Activated CD4-positive, alpha-beta T cell treated with anti-CD3 and anti-CD28 coated beads, Interleukin-2, amount 50 U/mL, for 24 hours (primary cell): ENCODE measurements at places on chromosomes 1 and 21.

DNA sequence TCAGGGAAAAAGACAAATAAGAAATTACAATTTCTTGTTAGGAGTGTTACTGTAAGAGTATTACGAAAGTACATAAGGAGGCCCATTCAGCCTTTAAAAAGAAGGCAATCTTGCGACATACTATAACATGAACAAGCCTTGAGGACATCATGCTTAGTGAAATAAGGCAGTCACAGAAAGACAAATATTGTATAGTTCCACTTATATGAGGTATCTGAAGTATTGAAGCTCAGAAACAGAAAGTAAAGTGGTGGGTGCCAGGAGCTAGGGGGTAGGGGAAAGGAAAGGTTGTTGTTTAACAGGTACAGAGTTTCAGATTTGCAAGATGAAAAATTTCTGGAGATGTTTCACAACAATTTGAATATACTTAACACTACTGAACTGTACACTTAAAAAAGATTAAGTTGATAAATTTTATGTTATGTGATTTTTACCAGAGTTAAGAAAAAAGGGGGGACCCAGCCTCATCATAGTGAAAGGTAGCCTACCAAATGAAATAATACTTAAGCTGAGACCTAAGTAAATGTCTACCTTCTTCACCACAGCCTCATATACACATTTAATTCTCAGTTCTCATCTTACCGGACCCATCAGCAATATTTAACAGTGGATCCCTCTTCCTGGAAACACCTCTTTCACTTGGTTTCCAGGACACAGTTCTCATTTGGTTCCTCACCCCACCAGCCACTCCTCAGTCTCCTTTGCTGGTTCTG lies 19.5 kb downstream of the USP24 start:
- no peak for DNase-seq

DNA sequence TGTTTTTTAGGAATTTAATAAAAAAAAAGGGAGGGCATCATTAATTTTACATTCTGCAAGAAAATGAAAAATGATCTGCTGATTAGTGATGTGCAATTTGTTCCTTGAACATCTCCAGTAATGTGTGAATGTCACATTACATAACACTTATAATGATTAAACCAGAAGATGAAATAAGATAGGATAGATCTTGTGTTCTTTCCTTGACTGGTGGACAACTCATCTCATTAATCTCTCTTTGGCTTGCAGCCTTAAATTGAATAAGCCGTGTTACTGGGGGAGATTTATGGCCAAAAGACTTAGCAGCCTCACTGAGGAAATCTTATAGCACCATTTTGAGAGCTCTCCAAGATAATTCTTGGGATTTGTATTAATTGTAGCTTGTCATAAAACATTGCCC lies 217.2 kb downstream of the ST6GALNAC3 start:
- DNase-seq, result no peak

GRCh38 chr1:117284399-117285215 lies 73.9 kb upstream of the VTCN1 start:
- DNase-seq, result no peak

DNA sequence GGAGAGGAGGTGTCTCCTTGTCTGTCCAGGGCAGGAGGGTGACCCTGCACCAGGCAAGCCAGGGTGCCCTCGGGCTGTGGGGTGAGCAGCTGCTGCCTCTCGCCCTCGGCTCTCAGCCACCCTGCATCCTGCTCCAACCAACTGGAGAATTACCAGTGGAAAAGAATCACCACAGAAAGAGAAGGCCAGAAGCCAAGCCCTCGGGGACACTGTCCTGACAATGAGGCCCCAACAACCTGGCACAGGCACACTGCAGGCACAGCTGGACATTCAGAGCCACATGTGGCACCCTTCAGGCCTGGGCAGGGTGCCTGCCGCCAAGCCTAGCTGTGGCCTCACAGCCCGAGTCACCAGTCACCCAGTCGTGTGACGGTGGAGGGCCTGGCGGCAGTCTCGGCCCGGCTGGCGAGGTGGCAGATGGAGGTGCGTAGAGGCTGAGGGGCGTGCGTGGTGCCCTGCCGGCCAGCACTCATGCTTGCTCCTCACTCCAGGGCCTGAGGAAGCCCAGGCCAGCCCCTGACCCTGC lies 12.0 kb downstream of the MEGF6 start:
- DNase-seq, result no peak
